ENCODE measurements at places on chromosomes 6 and 20.

DNA sequence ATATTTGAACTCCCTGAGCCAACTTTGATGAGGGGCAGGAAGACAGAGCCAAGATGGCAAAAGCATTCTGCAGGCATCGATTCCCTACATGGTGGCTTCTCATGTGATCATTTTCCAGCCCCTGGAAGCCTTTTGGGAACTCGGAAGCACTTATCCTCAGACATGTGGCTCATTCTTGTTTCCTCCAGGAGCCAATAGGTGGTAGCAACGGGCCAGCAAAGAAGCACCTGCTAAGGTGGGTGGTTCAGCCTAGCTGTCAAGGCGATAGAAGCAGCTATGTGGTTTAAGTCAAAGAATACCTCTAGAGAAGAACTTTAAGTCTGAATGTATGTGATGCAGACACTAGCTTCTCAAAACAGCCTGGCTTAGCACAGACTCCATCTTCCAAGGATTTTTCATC is 64.9 kb upstream of the PAX1 start:
- no peak for DNase-seq

GRCh38 chr20:19466206-19466928 is 253.9 kb downstream of the SLC24A3 start:
- no peak for DNase-seq

DNA sequence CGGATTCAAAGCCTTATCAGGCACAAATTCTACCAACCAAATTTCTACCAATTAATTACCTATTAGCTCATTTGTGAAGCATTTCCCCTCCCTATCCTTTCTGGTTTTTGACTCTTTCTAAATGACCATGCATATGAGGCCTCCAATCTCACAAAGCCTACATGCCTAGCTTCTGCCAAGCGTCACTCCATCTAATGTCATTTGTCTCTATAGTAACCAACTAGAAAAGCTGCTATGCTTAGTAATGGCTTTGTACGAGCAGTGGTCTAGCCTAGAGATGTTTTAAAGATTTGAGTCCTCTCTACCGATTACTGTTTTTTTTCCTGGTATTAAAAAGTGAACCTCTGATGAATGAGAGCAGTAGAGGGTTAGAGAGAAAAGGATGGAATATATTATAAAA is 4.8 kb upstream of the ASF1A start:
- DNase-seq = no peak

- DNase-seq = no peak
These were observed 249.3 kb upstream of the PLN start for GRCh38 chr6:118298476-118299427.

DNA sequence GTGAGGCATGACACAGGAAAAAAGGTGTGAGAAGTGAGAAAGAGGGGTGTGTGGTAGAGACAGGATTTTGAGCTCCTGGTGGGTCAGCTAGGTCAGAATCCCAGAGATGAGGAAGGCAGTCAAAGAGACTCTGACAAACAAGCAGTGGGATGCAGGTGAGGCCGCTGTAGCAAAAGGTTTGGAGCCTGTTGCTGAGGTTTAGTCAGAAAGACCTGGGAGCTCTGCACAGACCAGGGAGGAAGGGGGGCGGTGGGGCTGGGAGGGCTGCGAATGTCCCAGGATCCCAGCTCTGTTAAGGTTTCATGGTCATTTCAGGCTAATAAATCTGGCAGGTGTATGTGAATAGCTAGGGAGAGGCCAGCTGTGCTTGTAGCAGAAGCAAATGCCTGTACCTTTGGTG is 373.9 kb upstream of the SYNCRIP start:
- DNase-seq = no peak

DNA sequence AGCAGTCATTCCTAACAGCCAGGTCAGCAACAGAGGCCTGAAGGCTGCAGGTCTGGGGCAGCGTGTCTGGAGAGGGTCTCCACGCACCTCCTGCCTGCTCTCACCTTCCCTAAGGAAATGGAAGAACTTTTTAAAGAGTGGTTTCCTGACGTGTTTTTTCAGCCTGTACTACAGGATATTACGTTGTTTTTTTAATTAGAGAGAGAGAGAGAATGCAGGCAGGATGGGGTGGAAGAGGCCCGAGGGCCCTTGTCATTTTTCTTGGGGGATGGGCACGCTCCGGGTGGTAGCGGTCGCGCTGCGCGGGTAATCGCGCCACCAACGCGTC is 2.1 kb downstream of the DLL1 start:
- DNase-seq = no peak

All from AG09309 (cell line).